Nucleus accumbens (tissue), 56 donors: ENCODE measurements at places on chromosomes 1 and 21.

- no peak for DNase-seq
Measured at GRCh38 chr21:41917531-41917930, 36.3 kb downstream of the C2CD2 start.

- peak; percentile 28 for DNase-seq
Measured at GRCh38 chr1:231124746-231125145, 37.1 kb upstream of the TRIM67 start.

- no peak for DNase-seq
Measured at GRCh38 chr21:33013626-33014025, 12.1 kb upstream of the OLIG2 start.

GRCh38 chr21:37525810-37526209, 159.2 kb downstream of the DYRK1A start:
- no peak for DNase-seq

- DNase-seq: no peak
Measured at GRCh38 chr1:19644681-19645410, 735 bp downstream of the NBL1 start.

DNA sequence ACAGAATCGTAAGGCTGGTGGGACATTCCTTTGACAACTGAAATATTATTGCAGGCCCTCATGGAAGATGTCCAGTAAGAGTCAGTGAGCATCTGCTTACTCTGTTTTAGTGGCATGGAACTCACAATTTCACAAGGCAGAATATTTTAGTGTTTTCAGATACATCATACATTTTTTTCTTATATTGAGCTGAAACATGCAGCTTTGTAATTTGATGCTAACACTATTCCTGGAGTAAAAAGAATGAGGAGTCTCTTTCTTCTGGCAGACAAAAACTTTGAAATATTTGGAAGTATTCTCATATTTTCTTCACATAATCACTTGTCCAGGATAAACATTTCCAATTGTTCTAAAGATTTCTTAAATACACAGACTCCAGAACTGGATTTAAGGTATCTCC, 17.7 kb downstream of the CLDN17 start:
- no peak for DNase-seq

- DNase-seq: no peak
Measured at GRCh38 chr1:20255666-20256065, 35.0 kb upstream of the VWA5B1 start.

GRCh38 chr1:20028726-20029125, 41.3 kb upstream of the PLA2G5 start:
- no peak for DNase-seq

DNA sequence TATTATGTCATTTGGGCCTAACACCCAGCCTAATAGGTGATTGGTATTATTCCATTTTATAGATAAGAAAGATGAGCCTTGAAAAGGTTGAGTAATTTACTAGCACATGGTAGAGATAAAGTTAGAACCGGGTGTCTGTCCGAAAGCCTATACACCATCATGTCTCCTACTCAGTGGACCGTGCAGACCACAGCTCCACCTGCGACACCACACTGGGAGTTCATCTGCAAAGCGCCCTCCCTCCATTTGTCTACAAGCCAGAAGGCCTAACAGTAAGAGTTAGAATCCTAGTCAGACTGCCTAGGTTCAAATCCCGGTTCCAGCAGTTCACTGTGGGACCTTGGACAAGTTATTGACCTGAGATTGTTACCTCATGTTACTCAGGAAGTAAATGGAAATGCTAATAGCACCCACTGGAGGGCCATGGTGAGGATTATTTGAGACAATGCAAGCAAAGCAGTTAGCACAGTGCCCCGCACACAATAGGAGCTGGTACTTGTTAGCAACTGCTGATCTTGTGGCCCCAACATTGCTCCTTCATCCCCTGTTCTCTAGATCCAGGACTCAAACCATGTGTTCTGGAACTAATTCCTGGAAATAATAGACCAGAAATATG, 20.5 kb downstream of the ARMH1 start:
- no peak for DNase-seq

- DNase-seq: no peak
Measured at GRCh38 chr1:12087797-12088314, 24.8 kb downstream of the TNFRSF8 start.

GRCh38 chr1:183027791-183028190, 4.6 kb downstream of the LAMC1 start:
- DNase-seq: no peak

DNA sequence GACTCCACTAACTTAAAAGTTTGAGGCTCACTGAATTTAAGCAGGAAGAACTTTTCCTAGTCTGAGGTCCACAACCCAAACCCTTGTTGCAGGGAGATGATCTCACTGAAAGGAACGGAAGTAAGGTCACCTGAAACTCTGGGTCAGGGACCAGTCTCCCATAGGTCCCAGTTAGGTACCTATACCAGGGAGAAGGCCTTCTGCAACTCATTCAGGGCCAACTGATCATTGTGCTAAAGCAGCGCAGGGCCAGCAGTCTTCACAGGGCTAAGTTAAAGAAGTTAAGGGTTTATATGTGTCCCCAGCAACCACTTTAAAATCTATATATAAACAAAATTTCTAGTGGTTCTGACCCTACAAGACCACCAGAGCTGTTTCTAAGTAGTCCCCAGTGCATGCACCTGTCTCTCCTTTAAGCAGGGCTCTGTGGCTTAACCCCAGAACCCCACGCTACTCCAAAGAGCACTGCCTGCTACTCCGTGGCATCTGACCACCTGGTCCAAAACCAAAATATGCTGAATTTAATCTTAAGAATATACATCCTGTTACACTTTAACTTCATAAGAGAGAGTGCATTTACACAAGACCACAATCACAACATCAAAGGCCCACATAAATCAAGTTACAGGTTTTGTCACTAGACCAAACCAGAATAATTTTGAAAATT, 2.8 kb downstream of the SRSF10 start:
- no peak for DNase-seq

- DNase-seq: no peak
Measured at GRCh38 chr1:9085306-9085940, 16.0 kb upstream of the SLC2A5 start.

DNA sequence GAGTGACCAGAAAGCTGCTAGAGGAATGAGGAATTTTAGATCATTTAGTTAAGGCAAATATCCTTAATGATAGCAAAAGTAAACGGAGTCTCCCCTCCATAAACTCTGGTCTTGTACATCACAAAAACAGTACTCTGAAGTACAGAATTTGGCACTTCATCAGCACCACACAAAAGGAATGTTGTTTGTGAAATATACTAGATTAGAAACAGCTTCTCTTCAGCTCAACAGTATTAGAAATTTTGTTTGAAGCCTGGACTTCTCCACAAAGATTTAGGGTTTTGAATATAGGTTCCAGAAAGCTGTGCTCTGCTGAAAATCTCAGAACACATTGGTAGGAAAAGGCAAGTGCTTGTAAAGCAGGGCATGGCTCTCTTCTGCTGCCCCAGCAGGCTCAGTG, 135.1 kb upstream of the PTGFR start:
- DNase-seq: no peak

- no peak for DNase-seq
Measured at GRCh38 chr1:84581648-84582047, 7.4 kb upstream of the CTBS start.
